A549 treated with CORT108297 at 1 μM for 4 hours (cell line): ENCODE measurements at places on chromosomes 6 and 20. TPM values are rescaled to one million over a fixed set of nuclear protein-coding genes. Genes with fewer than 3 reads are reported as not detected.

Gene SLC22A2
- total RNA-seq: 0.08 TPM in 2 of 5 replicates, not detected in the others

Gene NCOA3
- total RNA-seq: 39.8 to 54.6 TPM (median 51.0 TPM) in 5 replicates

Gene NKAIN2
- total RNA-seq: not detected in 5 replicates

Gene CALHM4
- total RNA-seq: 0.16 TPM in 1 of 5 replicates, not detected in the others

Gene OR12D3
- not detected in 5 replicates for total RNA-seq

Gene CST5
- not detected in 5 replicates for total RNA-seq

Gene NUP43
- total RNA-seq: 13.1 to 16.4 TPM (median 14.9 TPM) in 5 replicates

Gene PTK7
- 3.9 to 5.6 TPM (median 4.8 TPM) in 5 replicates for total RNA-seq

Gene RUNX2
- total RNA-seq: 1.2 to 1.3 TPM (median 1.3 TPM) in 5 replicates

Gene TAF4
- total RNA-seq: 15.6 to 18.2 TPM (median 17.9 TPM) in 5 replicates

Gene GPR6
- not detected in 5 replicates for total RNA-seq

Gene CRISP3
- not detected in 5 replicates for total RNA-seq
